ENCODE measurements at places on chromosomes 5 and 9. TPM values are rescaled to one million over a fixed set of nuclear protein-coding genes. Genes with fewer than 3 reads are reported as not detected.

Gene DDX4
- 4.1 TPM for total RNA-seq

Gene FER
- 27.2 TPM for total RNA-seq

Gene F12
- not detected for total RNA-seq

Gene PCSK1
- 0.96 TPM for total RNA-seq

Gene SPATA31D4
- 1.7 TPM for total RNA-seq

Gene RALGPS1
- total RNA-seq: 2.9 TPM

Gene LMX1B
- not detected for total RNA-seq

Gene CAVIN4
- total RNA-seq: 2.4 TPM

Gene LCN10
- 2.2 TPM for total RNA-seq

Gene TERT
- total RNA-seq: not detected

Gene CCNJL
- total RNA-seq: 0.72 TPM

Gene ABLIM3
- total RNA-seq: 1.9 TPM

Gene SPINK4
- total RNA-seq: not detected

Gene OR1J4
- total RNA-seq: 2.9 TPM

Gene GIN1
- 11.3 TPM for total RNA-seq
